Colonic mucosa (tissue), 4 donors: ENCODE measurements at places on chromosomes 12 and 14. TPM values are rescaled to one million over a fixed set of nuclear protein-coding genes. Genes with fewer than 3 reads are reported as not detected.

DNA sequence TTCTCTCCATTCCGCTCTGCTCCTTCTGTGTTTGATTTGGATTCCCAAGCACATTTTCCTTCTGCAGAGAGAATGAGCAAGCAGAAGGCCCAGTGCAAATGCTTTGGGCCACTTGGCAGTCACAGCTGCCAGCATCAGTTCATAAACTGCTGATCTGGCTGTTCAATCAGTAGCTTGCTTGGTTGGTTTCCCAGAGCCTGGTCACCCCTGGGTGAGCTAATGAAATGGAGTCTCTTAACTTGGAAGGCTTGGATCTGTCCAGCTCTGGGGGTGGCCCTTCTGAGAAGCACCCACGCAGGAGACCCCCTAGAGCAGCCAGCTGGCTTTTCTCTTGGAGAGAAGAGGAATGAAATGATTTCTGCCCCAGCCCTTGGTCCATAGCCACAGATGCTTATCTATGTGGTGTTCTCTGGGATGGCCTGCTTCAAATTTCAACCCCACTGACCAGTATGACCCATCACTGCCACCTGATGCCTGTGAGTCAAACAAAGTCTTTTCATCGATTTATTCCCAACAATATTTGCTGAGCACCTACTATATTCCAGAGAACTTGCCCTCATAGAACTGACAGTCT, 30.3 kb downstream of the FAIM2 start:
- H3K4me1 ChIP-seq = no peaks in the 10 kb centered on the region
- no peak for DNase-seq
- no peaks in the 10 kb centered on the region for H3K27me3 ChIP-seq
- no peak overlapping the region for H3K4me3 ChIP-seq
- no peaks in the 10 kb centered on the region for H3K36me3 ChIP-seq

GRCh38 chr14:60381909-60382308, 104.0 kb downstream of the C14orf39 start:
- no peak overlapping the region for H3K4me3 ChIP-seq
- H3K27me3 ChIP-seq = no peaks in the 10 kb centered on the region
- H3K4me1 ChIP-seq = no peaks in the 10 kb centered on the region

DNA sequence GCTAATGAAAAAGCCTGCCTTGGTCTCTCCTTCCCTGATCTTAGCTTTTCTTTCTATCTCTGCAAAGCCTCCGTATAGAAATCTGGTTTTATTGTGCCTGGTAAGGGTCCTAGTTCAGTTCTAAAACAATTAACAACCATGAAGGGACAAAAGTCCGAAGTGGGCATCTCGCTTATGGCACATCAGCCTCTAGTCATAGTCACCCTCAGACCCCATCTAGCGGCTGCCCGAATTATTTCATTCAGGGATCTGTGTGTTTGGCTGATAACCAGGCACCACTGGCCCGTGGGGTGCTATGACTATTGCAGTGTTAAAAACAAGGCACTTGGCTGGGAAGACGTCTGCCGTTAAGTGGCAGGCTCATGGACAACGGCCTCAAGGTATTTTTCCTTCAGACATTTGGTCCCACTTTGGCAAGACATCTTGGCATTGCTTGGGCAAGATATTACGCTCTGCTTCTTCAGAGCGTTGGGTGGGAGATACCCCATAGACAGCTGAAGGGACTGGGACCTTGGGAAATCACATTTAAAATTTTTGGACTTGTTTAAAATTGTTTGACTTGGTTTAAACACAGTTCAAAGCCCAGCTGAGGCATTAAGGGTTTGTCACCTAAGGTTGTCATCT, 87.1 kb downstream of the SINHCAF start:
- DNase-seq = peak; percentile 79
- no peaks in the 10 kb centered on the region for H3K36me3 ChIP-seq
- no peaks in the 10 kb centered on the region for H3K27me3 ChIP-seq
- H3K4me3 ChIP-seq = no peak overlapping the region
- no peak overlapping the region for H3K27ac ChIP-seq

The ETFBKMT gene
- total RNA-seq = 5.2 TPM

The RIPK3 gene
- 38.2 TPM for total RNA-seq
